ENCODE measurements at places on chromosomes 1 and 21.

GRCh38 chr21:43193651-43194302 lies 25.0 kb downstream of the CRYAA start:
- no peak for DNase-seq

DNA sequence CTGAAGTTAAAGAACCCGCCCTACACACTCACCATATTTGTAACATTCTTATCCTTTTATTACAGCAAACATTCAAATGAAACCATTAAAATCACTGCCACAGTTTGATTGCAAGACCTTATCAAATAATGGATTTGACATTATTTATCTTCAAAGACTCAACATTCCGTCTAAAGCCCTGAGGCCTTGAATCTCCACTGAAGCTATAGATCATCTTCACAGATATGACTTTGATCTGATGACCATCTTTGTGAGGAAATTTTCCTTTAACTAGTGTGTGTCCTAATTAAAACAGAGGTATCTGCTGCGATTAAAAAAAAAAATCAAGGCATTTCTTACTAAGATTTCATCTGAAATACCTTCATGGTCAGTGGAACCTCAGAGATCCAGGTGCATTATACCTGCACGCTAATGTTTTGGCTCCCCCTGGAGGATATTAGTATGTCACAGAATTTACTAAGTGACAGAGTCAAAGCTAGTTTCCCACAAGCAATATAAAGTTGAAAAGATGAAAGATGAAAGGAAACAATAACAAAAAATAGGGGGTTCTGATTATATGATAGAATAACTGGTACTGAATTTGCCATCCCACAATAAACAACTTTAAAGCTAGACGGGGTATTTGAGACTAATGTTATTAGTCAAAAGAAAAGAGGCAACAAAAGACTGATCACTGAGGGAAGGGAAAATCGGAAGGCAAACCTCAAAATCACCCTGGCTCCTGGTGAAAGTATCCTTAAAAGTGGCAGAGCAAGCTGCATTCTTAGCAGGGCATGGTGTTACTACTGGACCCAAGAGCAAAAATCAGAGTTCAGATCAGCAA lies 923.4 kb downstream of the NCAM2 start:
- DNase-seq: no peak

DNA sequence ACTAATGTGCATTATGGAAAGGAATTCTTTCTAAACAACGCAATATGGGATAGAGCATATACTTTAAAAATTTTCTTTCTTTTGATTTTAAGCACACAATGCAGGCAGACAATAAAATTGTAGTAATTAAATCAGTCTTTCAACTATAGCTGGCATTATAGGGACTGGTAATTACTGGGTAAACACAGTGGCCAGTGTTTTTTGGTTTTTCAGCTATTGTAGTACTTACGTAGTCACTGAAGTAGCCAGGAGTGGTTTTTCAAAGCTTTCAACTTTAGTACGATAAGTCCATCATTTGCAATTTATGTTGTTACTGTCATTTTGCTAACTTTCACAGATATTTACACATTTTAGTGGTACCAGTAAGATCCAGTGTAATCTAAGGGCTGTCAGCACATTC lies 50.6 kb downstream of the RAB3GAP2 start:
- DNase-seq: no peak

DNA sequence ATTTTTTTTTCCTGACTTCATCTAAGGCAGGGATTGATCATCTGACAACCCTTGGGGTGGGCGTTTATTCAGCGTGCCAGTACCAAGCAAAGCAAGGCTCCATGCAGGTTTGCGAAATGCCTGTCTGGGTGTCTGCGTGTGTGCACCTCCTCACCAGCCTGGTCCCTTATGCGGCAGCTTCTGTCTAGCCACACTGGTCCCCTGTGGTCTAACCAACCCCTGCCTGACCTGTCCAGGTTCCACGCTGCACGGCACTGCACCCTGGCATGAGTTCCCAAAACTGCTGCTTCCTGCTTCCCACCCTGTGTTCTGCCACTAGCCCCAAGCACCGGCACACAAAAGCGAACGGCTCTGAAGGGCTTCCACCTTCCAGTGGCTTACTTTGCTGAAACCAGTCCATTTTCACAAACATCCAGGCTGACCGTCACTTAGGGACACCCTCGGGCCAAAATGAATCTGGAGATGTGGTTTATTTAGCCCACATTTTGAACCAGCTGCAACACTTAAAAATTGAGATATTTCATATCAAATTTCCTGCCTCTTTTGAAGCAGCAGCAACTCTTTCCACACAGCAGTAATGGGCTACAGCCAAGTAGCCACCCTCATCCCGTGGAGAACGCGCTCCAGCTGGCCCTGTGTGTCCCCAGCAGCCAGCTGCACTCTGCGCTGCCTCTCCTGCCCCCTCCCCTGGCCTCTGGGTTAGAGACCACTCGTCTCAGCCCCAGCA lies 55.7 kb downstream of the HLCS start:
- no peak for DNase-seq

DNA sequence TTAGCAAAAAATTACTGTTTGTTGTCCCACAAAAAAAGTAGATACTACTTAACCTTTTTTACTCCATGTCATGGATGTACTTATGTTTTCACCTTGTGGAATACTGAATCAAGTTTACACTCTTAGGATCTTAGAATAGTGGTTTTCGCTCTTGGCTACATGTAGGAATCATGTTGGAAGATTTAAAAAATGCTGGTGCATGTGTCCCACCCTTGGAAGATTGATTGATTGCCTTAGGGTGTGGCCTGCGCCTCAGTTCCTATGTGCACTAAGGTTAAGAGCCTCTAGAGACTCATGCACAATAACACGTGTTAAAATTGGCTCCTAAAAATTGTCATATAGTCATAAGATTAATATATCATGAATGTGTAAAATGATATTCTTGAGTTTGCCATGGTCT lies 25.0 kb downstream of the HS2ST1 start:
- no peak for DNase-seq
